ENCODE measurements at places on chromosomes 5 and 9.

DNA sequence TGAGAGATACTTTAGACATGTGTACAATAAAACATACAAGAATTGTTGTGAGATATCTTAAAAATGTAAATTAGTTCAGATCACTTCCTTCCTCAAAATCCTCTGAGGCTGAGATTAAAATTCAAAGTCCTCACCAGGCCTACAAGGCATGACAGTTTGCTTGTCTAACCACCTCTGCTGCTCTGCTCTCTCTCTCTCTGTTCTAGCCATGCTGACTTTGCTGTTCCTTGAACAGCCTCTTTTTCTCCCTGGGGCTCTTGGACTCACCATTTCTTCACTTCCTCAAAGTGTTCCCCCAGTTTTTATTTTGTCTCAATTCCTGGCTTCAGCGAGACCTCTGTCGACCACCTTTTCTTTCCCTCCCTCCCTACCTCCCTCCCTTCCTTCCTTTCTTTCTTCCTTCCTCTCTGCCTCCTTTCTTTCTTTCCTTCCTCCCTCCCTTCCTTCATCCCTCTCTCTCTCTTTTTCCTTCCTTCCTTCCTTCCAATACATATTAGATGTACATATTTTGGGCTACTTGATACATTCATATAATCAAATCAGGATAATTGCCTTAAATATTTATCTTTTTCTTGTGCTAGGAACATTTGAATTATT, 27.0 kb downstream of the CATSPER3 start:
- DNase-seq = no peak

DNA sequence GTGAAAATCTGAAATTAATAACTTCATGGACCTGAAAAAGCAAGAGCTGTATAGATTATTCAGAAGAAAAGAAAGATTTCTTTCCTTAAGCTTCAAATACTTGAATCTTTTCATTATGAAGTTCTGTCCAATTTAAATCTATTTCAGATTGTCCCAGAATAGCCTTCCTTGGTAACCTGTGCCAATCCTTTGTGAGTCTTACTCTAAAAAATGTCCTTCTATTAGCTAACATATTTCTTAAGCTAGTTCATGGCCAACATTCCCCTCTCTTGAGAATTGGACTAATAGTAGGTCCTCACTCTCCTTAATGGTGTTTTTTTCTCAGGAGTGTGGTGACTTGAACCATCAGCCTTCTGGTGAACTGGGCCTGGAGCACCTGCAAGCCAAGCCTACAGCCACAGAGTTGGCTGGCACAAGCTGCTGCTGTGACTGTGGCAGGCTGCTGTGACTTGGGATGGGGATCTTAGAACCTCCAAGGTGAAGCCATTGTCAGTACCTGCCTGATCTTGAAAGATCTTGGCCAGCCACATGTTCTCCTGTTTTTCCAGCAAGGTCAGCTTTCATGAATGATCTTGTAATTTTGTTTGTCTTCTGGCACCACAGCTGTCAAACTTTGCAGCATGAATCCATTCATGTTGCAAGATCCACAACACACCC, 262.6 kb upstream of the MAP3K1 start:
- no peak for DNase-seq

DNA sequence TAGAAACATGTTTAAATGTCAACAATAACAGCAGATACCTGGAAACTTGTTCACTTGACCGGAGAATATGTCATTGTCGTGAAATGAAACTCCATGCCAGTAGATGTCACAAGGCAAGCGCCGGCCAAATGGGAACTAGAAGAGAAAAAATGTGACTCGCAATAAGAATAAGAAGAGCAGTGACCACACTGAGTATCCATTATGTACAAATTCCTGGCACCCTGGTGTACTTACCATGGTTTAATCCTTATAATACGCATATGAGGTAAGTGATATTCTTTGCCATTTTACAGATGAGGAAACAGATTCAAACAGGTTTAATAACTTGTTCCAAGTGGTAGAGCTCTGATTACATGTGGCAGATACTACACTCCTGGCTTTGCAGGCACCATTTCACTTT, 53.9 kb downstream of the TTLL11 start:
- no peak for DNase-seq

DNA sequence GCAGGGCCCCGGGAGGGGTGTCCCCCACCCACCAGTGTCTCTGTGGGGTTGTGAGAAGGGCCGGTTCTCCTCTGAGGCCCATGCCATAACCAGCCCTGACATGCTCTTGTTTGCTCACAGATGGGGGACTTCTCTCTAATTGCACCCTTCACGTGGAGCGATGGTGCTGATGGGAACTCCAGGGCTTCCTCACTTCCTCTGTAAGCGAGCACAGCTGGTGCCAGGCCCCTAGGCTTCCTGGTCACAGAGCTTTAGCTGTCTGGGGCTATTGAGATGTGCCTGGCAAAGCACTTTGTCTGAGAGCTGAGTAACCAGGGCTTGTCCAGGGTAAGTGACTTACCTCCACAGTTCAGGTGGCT, 36.4 kb downstream of the PHF2 start:
- DNase-seq = peak; percentile 12

DNA sequence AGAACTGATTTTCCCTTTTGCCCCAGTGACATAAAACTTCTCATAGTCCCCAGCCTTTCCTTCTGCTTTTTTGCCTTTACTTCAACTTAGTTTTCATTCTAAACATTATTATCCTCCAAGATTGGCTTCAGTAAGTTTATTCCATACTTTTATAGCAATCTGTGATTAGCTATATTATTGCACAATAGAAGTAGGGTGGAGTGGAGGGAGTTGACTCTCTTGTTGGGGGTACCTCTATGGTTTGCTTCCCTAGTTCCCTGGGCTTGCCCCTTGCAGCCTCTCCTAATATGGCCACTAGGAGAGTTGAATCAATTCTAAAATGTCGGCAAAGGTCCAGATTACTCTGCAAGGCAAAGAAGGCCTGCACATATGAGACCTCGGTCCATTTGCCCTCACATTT, 36.4 kb upstream of the TYRP1 start:
- DNase-seq = no peak

DNA sequence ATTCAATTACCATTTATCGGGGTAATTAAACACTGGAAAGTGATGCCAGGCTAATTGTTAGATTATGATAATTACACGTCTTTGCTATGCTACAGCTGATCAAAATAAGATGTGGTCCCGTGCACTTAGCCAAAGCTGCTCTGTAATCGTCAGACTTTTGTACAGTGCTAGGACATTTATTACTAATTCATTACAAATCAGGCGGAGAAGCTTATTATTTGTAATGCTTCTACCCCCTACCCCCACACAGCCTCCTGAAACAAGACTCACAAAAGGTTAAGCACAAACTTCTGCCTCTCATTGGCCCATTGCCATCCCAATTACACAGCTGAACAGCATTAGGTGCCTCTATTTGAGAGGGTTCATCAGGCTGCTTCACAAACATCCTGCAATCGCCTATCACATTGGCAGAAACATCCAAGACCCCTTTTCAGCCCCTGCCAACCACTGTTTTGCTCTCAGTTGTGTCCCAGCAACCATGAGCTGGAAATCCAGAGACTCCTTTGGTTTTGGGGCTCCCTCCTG, 232.7 kb downstream of the EFNA5 start:
- DNase-seq = no peak

DNA sequence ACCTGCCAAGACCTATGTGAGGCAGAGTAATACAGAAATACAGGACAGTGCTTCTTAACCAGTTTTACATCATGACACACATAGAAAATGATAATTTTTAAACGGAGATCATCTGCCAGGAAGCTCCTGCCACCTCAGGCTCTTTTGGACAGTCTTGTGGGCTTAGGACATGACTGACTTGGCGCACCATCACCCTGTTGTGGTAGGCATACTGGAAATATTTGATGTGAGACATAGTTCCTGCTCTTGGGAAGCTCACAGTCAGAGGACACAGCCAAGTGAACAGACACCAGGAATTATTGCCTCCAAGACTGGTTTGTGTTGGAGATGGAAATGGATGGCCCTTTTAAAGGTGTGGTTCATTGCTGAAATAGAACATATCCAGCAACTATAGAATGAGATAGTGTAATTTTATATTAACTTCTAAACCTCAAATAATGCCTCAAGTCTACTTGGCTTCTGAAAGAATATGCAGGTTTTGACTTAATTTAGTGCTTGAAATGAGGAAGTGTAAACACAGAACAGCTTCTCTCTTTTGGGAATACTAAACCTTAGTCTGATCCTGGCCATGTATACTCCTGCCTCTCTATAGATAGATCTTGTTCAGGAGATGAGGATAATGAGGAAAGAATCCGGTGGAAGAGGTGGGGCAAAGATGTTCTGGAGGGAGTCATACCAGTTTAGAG, 19.7 kb downstream of the CPEB4 start:
- no peak for DNase-seq

DNA sequence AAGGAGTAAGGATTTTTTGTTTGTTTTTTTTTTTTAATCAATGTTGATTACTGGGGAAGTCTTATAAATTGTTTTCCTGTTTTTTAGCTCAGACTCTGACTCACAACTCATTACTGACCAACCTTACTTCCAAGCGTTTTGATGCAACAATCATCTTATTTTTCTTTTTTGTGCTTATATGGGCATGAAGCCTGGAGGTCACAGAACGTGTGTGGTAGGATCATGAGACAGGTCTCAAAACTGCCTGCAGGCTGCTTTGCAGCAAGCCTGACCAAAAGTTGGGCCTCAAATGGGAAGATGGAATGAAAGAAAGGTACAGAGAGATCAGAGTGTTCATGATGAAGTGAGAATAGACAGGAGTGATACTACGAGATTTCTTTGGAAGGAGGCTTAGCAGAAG, 38.5 kb downstream of the SNCAIP start:
- no peak for DNase-seq

GRCh38 chr5:94903726-94904125, 285.3 kb downstream of the SLF1 start:
- no peak for DNase-seq

- DNase-seq = peak; percentile 56
Observed at GRCh38 chr5:176611435-176611834, 1.5 kb upstream of the GPRIN1 start.

GRCh38 chr9:18018221-18018620, 439.4 kb downstream of the SH3GL2 start:
- no peak for DNase-seq

DNA sequence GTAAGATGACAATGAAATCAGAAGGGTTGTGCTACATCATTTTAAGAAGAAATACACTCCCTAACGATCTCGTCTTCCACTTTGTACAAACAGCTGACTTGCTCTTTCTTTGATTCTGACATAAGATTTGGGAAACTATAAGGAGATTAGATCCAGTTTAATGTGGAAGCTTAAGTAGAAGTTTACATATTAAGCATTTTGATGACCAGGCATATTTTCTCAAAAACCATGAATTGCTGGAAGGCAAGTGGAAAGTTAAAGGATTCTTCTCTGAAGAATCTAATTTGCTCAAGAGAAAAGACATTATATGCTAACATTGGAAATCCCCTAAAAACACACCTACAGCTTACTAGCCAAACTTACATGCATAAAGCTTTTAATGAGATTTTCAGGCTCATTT, 531.9 kb upstream of the PTPRD start:
- no peak for DNase-seq

DNA sequence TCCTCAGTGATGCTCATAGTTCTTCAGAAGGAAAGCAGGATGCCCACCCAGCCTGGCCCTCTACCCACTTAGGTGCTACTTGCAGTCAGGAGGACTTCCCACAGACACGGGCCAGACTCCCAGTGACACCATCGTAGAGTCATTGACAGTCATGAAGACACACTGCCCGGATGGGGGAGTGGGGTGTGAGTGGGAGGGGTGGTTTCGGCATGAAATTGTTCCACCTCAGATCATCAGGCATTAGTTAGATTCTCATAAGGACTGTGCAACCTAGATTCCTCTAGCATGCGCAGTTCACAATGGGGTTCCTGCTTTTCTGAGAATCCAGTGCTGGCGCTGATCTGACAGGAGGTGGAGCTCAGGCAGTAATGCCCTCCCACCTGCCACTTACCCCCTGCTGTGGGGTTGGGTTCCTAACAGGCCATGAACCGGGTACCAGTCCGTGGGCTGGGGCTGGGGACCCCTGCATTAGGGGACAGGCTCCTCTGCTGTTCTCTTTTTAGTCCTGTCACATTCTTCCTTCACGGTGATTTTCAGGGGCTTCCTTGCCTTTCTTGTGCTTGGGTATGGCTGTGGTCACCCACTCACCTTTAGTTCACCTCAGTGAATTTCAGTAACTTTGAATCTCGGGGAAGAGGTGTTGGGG, 88.2 kb upstream of the ANKRD55 start:
- DNase-seq = no peak

- no peak for DNase-seq
Observed at GRCh38 chr5:123814801-123815470, 303.0 kb downstream of the CSNK1G3 start.

DNA sequence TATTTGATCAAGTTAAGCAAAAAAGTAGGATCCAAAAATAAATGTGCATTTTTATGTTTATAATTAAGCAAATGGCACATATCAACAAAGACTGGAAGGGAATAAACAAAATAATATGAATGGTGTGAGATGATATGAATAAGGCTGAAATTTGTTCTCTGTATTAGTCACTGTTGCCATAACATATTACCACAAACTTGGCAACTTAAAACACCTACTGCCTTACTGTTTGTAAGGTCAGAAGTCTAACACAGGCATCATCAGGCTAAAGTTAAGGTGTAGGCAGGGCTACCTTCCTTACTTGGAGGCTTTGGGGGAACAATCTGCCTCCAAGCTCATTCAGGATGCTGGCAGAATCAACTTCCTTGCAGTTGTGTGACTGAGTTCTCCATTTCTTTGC, 19.3 kb downstream of the PGGT1B start:
- peak; percentile 36 for DNase-seq

DNA sequence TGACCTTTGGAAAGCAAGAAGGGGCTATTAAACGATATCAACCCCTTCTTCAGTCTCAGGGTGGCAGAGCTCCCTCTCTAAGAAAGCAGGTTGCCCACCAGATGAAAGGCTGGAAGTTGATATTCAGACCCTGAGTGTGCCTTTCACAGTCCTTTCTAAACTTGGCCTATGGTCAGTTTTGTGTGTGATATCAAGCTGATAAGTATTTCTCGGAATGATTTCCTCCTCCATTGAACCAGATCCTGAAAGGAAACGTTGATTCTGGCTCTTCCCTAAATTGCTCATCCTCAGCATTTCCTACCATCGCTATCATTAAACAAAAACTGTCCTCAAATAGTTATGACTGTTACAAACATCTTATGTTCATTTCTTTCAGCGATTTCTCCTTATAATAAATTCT, 130.4 kb downstream of the CEMIP2 start:
- no peak for DNase-seq

DNA sequence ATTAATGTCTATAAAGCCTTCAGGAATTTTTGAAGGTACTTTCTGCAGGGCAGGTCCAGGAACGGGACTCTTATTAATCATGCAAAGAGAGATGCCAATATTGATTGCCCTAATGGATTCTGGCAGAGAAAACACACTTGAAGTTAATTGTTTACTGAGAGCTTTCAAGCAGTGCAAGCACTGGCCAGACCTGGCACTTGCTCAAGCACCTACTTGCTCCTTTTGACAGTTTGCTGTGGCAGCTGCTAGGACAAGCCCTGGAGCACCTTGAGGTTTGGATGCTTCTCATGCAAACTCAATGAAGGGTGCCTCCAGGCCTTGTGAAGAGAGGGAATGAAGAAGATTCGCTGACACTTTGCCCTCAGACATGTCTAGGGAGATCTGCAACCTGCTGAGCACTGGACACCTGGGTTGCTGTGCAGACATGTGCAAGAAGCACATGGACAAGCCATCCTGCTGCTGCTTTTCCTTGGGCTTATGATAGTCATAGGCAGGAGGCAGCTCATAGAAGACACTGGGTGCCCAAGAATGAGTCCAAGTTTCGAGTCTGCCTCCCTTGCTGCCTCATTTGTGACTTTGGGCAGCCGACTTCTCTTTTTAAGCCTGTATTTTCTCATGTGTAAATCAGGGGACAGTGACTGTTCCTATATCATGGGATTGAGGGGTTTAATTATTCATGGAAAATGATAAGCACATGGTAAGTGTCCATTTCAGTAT, 88.8 kb upstream of the EQTN start:
- no peak for DNase-seq

GRCh38 chr9:32434892-32435291, 50.4 kb downstream of the ACO1 start:
- no peak for DNase-seq

Data from activated CD4-positive, alpha-beta T cell treated with anti-CD3 and anti-CD28 coated beads, Interleukin-2, Interleukin-6, amounts not matched to agents 100 ng/mL and 50 ng/mL, durations not matched to agents 16 hours and 8 hours (primary cell).